Kidney (tissue), 22 donors: ENCODE measurements at places on chromosomes 3 and 15. TPM values are rescaled to one million over a fixed set of nuclear protein-coding genes. Genes with fewer than 3 reads are reported as not detected.

GRCh38 chr15:52505151-52505550, 23.5 kb downstream of the MYO5A start:
- DNase-seq, result no peak

The GOLGA6D gene
- not detected for total RNA-seq

DNA sequence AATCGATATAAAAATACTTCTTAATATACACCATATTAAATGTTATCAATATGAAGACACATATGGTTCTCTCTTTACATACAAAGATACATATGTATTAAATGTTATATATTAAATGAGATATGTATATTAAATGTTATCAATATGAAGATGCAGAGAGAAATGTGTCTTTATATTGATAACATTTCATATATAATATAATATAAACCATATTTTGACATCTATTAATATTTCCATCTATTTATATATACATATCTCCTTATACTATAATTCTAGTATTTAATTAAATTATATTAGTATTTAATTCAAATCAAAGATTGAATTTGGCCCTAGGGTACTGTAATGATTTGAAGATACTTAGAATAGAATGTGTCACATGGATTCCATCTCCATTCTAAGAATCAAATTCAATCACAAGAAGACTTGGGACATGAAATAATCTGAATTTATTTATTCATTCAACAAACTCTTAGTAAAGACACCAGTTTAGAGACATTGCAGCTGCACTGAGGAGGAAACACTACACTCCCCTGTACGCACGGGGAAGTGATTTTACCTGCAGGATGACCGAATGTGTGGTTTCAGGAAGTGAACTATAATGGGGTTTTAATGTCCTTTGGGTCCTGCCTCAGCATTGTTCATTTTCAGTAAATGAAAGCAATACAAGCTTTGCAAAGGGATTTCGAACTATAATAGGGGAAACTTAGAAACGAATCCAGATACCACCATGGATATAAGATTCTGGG, 365.1 kb downstream of the MECOM start:
- DNase-seq, result no peak

The SLC22A13 gene
- total RNA-seq, result 0.16 TPM
